GM12865 (cell line): ENCODE measurements at places on chromosomes 12 and 14.

DNA sequence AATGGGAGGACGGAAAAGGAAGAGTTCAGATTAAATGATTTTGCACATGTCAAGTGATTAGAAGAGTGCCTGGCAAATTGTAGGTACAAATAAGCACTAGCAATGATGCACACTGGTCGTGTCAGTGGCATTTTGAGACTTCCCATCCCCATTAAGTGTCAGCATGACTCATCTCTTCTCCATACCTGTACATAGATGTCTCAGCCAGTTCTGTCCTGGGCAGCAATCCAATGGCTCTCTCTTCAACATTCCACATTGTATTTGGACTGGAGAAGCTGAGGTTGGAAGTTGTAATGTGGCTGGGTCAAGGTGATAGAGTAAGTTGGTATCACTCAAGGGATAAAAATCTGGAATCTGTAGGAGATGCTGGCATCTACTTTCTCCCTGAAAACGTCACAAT is 742.7 kb downstream of the VRK1 start:
- no peak for DNase-seq

- no peak for DNase-seq
Observed at GRCh38 chr12:5960783-5961182, 15.7 kb upstream of the ANO2 start.

- DNase-seq = no peak
Observed at GRCh38 chr12:58633479-58633878, 286.8 kb downstream of the LRIG3 start.

DNA sequence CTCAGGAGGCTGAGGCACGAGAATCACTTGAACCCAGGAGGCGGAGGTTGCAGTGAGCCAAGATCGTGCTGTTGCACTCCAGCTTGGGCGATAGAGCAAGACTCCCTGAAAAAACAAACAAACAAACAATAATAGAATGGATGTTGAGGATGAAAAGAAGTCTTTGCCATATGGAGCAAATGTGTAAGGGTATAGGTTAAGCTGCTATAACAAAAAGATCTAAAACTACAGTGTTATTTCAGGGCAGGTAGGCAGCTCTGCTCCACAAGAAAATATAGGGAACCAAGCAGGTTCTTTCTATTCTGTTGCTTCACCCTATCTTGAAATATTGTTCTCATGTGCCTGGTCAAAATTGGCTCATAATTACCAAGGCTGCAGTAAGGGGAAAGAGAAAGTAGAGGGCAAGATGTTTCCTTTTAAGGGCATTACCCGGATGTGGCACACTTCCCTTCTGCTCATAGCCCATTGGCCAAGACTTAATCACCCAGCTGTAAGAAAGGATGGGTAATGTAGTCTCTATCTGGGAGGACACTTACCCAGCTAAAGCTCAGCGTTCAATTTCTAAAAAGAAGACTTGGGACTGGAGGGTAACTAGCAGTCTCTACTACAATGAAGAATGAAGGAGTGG is 23.5 kb downstream of the SDSL start:
- peak; percentile 38 for DNase-seq

DNA sequence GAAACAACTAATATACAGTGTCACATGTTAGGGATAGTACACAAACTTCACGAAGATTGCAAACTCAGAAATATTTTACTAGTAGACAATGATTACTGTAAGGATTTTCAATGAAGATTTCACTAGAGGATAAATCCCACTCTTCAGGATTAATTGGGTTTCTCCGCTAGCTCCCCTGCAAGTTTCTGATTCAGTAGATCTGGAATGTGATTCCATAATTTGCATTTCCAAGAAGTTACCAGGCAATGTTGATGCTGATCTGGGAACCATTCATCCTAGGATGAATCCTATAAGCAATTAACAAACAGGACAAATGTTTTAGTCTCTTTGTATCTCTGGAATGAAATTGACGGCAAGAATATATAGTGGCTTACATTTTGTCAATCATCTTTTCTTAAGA is 272.4 kb downstream of the ALX1 start:
- DNase-seq = no peak

DNA sequence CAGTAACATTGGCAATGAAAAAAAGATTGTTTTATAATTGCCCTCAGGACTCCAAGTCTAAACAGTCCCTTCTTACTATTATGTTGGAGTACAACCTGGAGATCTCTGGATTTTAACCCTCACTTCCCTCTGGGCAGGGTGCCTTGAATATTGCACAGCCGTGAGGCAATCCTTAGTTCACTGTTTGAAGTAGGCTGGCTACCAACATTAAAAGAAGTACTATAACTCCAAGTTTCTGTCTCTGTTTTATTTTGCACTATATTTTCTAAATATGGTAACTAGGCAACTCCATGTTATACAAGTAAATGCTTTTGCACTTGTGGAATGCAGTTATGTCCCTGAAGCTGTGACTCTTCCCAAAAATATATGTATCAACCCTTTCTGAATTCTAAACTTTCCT is 490.7 kb downstream of the EGLN3 start:
- DNase-seq = no peak

DNA sequence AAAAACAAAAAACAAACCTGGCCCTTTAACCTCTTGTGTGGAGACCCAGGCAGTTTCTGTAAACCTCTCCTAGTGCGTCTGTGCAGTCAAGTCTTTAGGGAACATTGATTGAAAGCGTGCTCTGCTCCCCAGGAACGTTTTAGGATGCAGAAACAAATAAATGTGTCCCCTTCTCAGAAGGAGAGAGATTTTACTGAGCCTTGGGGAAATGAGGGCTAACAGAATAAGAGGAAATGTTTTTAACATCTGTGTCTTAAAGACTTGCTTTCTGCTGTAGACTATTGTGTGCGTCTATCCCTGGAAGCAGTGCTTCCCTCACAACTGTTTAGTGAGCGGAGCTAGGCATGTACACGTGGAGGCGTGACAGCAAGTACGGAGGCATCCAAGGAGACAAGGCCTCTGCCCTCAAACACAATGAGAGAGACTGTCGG is 54.3 kb downstream of the TECPR2 start:
- no peak for DNase-seq

DNA sequence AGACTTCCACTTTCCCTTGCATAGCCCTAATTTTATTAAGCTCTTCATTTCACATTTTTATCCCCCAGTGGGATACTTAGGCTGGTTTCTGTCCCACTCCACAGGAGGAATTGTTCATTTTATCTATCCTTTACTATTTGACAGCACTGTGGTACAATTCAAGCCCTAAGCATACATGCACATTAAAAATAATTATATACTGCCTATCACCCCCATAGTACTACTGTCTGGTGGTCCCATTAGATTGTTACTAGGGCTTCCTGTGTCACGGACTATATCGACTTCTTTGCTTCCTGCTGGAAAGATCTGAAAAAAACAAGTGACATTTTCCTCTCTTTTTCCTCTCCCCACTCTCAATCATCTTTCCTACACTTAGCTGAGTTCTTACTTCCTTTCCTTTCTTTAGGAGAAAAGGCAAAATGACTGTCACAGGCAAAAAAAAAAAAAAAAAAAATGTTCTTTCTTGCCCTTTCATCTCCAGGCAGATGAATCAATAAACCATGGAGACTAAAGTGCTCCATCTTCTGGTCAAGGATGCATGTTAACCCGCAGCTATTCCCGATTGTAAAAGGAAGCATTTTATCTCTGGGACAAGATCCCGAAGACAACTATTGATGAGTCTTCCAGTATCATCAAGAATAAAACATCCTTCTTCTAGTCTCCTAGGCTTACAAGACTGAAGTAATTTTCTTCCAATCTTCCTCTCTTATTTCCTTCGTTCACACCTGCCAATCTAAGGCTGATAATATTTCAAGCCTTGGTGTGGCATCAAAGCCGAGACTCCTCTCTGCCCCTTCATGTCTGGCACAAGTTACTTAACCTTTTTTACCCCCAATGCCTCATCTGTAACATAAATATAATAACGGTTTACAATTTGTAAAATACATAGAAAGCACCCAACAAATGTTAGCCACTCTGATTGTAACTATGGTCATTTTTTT is 94.4 kb upstream of the PLEKHG7 start:
- peak; percentile 23 for DNase-seq

GRCh38 chr12:48106681-48107613 is 1.1 kb upstream of the SENP1 start:
- DNase-seq = peak; percentile 51

- no peak for DNase-seq
Observed at GRCh38 chr12:96237465-96238077, 43.4 kb downstream of the ELK3 start.

GRCh38 chr12:96985515-96986362 is 78.7 kb downstream of the NEDD1 start:
- DNase-seq = peak; percentile 36

GRCh38 chr12:39490500-39491282 is 47.8 kb upstream of the KIF21A start:
- DNase-seq = no peak

DNA sequence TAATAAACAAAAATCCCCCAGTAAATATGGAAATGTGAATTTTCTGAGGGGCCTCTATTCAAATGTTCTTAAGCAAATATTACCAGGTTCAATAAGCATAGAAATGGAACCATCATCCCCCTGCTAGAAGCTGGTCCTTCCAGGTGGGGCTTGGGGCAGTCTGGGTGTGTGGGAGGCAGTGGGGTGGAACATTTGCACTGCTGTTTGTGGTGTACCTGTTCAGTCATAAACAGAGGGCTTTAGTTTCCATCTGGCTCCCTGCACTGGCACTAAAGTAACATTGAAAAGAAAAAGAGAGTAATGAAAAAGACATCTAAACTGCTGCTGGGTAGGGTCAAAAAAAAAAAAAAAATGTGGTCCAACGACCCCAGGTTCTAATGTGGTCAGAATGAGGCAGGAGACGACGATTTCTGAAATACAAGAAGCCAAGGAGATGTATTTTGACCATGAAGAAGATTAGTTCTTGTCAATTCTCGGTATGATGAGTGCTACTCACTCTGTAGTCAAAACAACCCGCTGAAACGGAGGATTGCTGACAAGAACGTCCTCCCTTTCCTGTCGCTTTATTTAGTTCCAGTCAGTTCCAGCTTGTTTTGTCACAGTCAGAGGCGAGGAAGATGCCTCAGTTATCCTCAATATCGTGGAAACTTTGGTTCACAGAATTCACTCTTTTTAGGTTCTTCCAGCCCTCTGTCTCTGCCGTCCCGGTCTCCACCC is 44.2 kb upstream of the MANSC4 start:
- peak; percentile 89 for DNase-seq

GRCh38 chr14:93936245-93936644 is 9.1 kb downstream of the FAM181A start:
- DNase-seq = peak; percentile 55

- no peak for DNase-seq
Observed at GRCh38 chr12:116026346-116026745, 251.1 kb downstream of the MED13L start.

DNA sequence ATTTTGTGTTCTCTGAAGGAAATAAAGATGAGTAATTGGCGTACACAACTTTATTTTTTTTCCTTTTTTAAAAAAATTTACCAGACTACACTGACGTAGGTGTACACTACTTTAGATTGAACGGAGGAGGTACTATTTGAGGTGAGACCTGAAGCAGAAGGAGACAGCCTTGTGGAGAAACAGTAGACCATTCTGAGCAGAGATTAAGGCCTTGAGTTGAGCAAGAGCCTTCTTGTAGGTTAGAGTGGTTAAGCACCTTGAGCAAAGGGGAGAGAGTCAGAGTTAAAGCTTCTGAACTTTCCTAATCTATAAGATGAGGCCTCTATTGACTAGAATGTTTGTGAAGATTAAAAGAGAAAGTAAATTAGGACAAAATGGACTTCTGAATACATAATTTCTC is 2.5 kb downstream of the LEMD3 start:
- DNase-seq = peak; percentile 42

GRCh38 chr14:67172056-67172455 is 17.2 kb upstream of the GARIN2 start:
- DNase-seq = no peak

DNA sequence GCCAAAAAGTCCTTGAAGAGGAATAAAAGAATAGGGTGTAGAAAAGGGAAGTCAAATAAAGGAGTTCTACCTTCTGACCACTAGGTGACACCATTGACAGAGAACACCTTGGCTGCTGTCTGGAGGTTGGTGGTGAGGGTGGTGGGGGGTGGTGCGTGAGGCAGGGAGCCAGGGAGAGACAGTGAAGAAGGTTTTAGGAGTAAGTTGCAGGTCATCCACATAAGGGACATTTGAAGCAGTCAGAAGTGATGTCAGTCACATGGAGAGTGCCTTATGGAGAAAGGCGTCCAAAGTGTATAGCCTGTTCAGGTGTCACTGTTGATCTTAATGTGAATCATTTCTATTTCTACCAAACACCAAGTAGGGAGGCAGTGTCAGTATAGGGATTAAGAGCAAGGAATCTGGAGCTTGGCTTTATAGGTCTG is 279.3 kb upstream of the DDHD1 start:
- DNase-seq = peak; percentile 48

GRCh38 chr12:18432206-18432605 is 170.9 kb downstream of the PIK3C2G start:
- DNase-seq = no peak

DNA sequence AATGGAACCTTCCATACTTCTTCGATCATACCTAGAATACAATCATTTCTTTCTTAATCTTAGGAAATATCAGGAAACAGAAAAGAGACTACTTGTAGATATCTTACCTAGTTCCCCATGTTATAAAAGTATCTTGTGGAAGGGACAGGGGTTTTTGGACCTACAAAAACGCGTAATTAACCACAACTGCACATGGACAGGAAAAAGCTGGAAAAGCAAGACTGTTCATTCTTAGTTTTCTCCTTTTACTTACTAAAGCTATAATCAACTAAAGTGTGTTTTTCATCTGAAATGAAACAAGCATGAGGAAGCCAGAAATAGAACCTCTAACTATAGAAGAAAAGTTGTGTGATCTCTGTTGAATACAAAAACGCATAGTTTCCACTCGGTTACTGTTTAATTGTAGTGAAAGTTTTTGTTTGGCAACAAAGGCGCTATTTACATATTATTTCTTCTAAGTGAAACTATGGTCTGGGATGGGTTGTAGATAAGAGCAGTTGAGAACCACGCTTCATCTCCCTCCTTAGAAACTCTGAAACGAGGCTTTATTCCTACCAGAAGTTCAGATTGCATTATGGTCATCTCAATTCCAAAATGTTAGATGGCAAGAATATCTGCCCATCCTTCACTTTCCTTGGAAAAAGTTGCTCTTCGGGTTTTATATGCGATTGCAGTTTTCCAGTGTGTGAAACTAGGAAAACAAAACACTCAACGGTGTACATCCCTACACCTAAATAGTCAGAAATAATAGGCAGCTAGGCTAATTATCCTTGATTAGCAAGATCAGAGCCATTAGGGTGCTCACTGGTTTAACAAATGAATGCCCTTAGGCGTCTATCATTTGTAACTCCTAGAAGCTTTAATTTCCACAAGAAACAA is 1.1 kb downstream of the BCAT1 start:
- DNase-seq = peak; percentile 37

- DNase-seq = no peak
Observed at GRCh38 chr12:132623072-132623869, 4.7 kb downstream of the P2RX2 start.

GRCh38 chr14:68787092-68787992 is 5.5 kb downstream of the ZFP36L1 start:
- DNase-seq = peak; percentile 38

GRCh38 chr14:54818201-54819133 is 84.2 kb downstream of the GCH1 start:
- no peak for DNase-seq
